ENCODE measurements at places on chromosomes 13 and 19. TPM values are rescaled to one million over a fixed set of nuclear protein-coding genes. Genes with fewer than 3 reads are reported as not detected.

Gene ADAMTS10
- 10.1 TPM for total RNA-seq

Gene SLC1A6
- total RNA-seq = not detected

Gene PIBF1
- 22.1 TPM for total RNA-seq

Gene LILRB1
- total RNA-seq = not detected

Gene ZNF728
- total RNA-seq = not detected

Gene TTYH1
- 2.2 TPM for total RNA-seq

Gene OVOL3
- not detected for total RNA-seq

Gene CYSLTR2
- total RNA-seq = 1.3 TPM

Data from T-helper 1 cell treated with Interleukin-12 subunit alpha and Interleukin-12 subunit beta and Interleukin-4 antibody, amounts not matched to agents 30 ng/mL and 1 ng/mL, for 36 hours (primary cell).